Activated T-cell treated with anti-CD3 and anti-CD28 coated beads, Interleukin-2, amount 50 U/mL, for 48 hours (primary cell): ENCODE measurements at places on chromosomes 3 and 15.

DNA sequence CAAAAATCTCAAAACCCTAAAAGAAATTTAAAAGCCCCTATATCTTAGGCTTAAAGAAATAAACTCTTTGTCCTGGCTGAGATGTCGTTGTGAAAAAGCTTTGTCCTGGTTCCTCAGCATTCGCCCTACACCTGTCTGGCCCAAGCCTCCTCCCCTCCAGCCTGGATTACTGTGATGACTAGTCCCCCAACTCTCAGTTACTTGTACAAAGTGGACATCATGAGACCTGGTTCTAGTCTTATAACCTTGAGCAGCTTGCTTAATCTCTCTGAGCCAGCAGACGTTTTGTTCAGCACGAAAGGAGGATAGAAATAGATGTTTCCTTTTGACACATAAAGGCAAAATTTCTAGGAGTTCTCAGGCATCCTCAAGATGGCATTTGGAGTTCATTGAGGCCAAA lies 51.6 kb downstream of the FILIP1L start:
- DNase-seq: no peak

DNA sequence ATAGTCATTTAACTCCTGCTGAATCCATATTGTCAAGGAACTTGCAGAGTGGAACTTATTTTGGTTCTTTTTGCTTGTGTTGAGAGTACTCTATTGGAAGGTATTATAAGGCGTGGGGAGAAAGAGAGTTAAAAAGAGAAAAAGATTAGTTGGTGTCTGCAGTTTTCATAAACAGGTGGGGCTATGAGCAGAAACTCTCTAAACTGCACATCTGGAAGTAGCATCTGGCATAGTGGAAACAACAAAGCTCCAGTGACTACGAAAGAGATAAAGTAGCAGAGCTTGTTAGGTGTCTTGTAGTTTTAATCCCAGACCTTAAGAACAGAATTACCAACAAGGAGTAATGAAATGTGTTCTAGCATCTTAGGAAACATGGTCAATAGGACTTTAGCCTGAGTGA lies 148.8 kb upstream of the SGO1 start:
- no peak for DNase-seq

DNA sequence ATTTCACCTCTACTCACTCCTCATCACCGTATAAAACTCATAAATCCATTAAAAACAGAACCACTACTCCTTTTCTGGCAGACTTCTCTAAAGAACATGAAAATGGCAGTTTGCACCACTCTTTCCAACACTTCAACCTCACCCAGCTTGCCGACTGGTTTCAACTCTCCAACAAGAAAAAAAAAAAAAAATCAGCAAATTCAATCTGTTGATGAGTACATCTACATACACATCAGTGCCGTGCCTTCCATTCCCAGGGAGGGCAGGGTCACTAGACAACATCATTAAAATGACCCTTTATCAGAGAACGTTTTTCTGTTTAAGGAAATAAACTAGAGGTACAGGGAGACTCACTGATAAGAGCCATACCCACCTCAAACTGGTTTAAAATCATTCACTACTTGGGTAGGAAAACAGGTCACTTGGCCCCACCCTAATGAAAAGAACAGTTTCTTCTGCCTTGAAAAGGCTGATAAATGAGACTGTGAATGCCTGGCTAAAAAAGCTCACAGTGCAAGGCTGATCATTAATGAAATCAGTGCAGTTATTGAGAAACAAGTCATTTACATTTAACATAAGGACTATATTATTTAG lies 6.0 kb downstream of the ANXA2 start:
- DNase-seq: no peak

GRCh38 chr15:69958496-69959084 lies 139.1 kb downstream of the TLE3 start:
- DNase-seq: no peak

- DNase-seq: no peak
Observed at GRCh38 chr3:49867400-49867799, 2.3 kb downstream of the CAMKV start.

- no peak for DNase-seq
Observed at GRCh38 chr15:32965897-32966296, 228.6 kb downstream of the FMN1 start.

- no peak for DNase-seq
Observed at GRCh38 chr3:170352936-170353335, 4.6 kb upstream of the SKIL start.

GRCh38 chr15:89074402-89075012 lies 13.7 kb upstream of the ABHD2 start:
- DNase-seq: no peak

GRCh38 chr3:197749315-197749600 lies 425 bp upstream of the FYTTD1 start:
- no peak for DNase-seq

DNA sequence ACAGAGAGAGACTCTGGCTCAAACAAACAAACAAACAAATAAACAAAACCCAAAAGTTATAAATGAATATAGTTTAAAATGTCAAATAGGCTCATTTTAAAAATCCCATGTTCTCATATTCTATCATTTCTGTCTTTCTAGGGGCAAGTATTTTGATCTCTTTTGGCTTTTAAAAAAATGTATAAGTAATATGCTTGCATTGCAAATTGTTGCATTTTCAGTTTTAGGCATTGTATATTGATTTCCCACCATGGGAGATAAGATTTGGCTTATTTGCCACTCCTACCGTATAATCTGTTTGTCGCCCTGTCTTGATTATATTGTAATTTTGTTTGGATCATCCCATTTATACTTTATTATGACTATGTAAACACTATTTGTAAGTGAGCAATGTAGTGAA lies 70.6 kb downstream of the PIAS1 start:
- no peak for DNase-seq

DNA sequence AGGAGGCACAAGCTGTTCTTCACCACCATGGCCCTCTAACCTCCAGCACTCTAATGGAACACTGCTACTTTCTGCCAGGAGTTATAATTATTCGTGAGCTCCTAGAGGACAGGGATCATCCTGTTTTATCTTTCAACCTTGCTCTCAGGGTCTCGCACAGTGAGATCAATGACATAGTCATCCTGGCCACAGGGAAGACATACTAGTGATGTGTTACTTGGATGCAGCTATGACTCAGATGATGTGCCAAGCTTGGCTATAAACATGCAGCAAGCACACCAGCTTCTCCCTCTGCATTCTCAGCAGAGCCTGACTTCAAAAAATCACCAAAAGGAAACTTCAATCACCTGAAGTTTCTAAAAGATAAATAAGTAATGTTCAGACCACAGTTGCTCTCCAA lies 203.8 kb upstream of the HES1 start:
- DNase-seq: no peak

DNA sequence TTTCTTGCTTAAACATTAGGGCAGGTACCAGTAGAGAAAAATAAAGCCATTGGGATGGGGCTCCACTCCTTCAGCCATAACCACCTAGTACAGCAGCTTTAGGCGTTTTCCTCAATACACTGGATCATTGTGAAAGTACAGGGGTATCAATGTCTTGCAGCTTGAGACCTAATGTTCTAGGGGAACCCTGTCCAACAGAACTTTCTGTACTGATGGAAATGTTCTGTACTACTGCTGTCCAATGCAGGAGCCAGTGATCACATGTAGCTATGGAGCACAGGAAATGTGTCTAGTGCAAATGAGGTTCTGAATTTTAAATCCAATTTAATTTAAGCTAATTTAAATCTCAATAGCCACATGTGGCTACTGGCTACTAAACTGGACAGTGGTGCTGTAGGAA lies 93.9 kb downstream of the NEDD4 start:
- no peak for DNase-seq

DNA sequence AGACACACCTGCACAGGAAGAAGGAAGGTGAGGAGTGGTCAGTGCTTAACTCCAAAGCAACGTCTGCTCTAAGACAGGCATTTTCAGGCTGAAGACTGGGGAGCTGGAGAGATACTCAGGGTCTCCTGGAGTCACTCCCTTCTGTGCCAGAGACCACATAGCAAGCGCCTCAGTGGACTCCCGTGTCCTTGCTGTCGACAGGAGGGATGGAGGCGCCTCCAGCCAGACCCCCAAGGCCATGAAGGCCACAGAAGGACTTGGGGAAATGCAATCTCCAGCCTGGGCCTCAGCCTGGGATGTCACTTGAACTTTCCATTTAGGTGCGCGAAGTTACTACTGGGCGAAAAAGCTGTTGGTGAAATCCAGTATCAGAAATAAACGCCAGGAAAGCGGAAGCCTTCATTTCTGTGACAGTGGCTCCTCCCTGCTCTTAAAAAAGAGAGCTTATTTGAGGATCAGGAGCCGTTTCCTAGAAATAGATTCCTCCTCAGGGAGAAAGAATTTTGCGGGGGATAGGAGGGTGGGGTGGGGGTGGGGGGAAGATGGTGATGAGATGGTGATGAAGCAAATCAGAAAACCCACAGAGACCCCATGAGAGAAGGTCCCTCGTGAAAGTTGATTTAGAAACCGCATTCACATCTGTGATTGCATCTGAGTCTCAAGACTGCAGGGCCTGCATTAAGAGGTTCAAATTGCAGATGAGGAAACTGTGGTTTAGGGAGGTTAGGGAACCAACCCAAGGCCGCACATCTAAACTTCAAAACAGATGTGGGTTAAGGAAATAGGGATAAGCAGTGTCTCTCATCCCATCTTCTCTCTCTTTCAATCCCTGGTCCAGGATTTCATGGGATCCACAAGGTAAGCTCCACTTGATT lies 78.8 kb downstream of the ATP2B2 start:
- DNase-seq: no peak
